ENCODE measurements at places on chromosomes 2 and 18.
A peak's percentile ranks its signal among the peaks of the same experiment; 100 is the strongest.

- no peak for DNase-seq
Measured at GRCh38 chr2:240567137-240567871, 980 bp upstream of the RNPEPL1 start.

DNA sequence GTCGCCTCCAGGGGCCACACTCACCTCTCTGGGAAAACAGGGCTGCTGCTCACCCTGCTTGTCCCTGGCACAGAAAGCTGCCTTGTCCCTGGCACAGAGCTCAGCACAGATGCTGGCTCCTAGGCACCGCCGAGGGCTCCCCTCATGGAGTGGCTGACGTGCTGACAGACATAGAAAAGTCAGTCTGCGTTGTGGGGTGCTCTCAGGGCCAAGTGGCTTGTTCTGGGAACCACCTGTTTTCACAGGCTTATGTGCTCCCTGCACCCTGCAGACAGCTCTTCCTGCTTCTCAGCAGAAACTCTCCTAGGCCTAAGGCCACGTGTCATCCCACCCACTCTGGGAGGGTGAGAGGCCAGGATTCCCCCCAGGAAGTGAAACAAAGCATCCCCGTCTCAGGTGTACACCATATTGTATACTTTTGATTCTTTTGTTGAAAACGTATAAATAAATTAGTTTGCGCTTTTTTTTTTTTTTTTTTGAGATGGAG, 84.7 kb upstream of the TMEM200C start:
- no peak for DNase-seq

DNA sequence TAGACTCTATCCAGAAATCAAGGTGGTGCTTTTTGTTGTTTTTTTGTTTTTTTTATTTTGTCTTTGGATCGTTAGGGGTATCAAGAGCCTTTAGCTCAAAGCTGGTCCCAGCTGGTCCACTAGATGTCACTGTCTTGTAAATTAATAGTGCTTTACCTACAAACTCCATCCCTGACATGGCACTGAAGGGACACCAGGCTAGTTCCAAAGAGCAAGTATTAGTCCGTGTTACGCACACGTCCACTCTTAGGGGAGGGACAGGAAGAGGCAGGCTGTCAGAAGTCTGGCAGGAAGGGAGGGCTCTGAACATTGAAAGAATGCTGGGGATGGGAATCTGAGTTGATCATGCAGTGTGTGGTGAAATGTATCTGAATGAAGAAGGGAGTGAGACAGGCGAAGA, 85.9 kb upstream of the CCBE1 start:
- DNase-seq = peak; percentile 28

DNA sequence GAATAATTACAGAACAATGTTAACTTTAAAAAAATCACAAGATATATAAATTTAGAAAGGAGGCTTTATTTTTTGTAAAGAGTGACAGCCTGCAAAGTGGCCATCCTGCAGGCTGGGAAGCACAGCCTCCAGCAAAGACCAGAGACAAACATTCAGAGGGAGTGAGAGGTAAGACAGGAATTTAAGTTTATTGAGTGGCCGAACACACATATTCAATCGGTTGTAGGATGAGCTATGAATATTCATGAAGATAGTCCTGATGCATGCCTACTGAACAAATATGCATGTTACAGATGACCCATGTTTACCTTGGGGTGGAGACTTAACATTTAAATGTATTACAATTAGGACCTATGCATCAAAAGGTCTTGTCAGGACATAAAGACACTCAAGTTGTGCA, 33.4 kb upstream of the HNRNPA3 start:
- no peak for DNase-seq

DNA sequence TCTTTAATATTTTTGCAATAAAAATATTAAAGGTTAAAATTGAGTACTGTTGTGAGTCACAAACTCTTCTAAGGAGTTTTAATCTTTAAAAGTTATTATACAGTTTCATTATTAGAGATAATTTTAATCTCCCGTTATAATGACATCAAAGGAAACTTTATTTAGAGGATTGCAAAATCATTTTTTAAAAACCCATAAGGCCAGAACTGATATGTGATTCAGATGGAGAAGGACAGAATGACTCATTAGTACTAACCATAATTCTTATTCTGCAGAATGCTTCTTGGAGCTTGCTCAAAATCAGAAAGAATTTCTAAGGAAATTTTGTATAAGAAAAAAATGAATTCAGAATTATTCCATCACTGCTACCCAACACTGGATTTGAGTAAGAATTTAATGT, 12.5 kb upstream of the HNRNPLL start:
- DNase-seq = no peak

GRCh38 chr18:11498821-11499220, 110.6 kb upstream of the SLC35G4 start:
- no peak for DNase-seq

DNA sequence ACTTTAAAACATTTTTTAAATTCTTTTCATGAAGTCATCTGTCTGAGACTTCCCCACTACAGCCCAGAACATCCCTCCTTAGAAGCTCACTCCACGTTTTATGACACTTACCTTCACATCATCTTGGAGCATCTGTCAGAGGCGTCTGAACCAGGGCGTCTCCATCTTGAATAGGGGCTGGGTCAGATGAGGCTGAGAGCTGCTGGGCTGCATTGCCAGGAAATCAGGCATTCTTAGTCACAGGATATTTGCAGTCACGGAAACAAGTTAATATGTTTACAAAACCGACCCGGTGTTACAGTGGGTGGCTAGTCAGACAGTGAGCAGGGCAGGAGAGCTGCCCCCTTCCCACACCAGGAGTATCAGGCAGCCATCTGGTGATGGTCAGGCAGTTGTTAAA, 456.5 kb downstream of the FBXO15 start:
- DNase-seq = no peak

DNA sequence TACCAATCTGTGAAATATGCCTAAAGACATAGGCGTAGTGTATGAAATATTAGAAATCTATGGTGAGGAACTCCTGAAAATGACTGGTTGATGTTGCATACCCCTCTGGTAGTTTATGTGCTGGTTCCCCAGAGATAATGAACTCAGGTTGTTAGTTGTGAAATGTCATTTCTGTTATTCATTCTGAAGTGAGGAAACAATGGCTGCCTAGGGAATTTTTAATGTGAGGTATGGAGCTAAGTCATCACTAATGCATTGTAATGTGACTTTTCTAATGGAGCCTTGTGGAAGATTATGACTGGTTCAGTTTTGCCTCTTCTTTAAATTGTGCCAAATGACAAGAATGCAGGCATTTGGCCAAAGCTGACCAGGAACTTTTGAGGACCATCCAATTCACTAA, 61.6 kb upstream of the RAB27B start:
- DNase-seq = no peak

GRCh38 chr2:11962707-11963328, 216.4 kb downstream of the LPIN1 start:
- no peak for DNase-seq

- DNase-seq = no peak
Measured at GRCh38 chr2:85449214-85449588, 30.7 kb downstream of the SH2D6 start.

- DNase-seq = no peak
Measured at GRCh38 chr2:172788871-172789270, 53.2 kb downstream of the RAPGEF4 start.

DNA sequence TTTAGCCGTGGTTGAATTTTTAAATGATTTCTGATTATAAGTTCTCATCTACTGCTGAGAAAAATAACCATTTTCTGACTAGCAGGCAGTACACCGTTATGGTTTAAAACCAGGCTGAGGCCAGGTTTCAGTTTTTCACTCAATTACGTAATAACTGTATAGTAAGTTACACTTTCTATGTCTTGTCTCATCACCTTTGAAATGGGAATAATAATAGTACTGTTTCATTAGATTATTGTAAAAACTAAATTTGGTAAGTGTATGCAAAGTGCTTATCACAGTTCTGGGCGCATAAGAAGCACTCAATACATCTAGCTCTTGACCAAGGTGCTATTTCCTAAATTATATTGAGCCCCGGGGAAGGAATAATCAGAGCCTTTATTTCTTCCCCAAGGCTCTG, 76.8 kb downstream of the LIMS1 start:
- no peak for DNase-seq

DNA sequence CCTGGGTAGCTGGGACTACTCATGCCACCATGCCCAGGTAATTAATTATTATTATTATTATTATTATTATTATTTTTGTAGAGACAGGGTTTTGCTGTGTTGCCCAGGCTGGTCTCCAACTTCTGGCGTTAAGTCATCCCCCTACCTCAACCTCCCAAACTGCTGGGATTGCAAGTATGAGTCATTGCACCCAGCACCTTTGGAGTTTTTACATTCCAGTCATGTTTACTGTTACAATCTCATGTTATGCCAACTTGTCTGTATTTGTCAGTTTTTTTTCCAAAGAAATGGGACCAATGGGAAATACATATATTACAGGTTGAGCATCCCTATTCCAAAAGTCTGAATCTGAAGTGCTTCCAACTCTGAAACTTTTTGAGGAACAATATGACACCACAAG, 903.8 kb downstream of the SLC4A3 start:
- no peak for DNase-seq

All from GM18507 (cell line).